Choroid plexus epithelial cell (primary cell): ENCODE measurements at places on chromosomes 1 and 21.
A peak's percentile ranks its signal among the peaks of the same experiment; 100 is the strongest.

DNA sequence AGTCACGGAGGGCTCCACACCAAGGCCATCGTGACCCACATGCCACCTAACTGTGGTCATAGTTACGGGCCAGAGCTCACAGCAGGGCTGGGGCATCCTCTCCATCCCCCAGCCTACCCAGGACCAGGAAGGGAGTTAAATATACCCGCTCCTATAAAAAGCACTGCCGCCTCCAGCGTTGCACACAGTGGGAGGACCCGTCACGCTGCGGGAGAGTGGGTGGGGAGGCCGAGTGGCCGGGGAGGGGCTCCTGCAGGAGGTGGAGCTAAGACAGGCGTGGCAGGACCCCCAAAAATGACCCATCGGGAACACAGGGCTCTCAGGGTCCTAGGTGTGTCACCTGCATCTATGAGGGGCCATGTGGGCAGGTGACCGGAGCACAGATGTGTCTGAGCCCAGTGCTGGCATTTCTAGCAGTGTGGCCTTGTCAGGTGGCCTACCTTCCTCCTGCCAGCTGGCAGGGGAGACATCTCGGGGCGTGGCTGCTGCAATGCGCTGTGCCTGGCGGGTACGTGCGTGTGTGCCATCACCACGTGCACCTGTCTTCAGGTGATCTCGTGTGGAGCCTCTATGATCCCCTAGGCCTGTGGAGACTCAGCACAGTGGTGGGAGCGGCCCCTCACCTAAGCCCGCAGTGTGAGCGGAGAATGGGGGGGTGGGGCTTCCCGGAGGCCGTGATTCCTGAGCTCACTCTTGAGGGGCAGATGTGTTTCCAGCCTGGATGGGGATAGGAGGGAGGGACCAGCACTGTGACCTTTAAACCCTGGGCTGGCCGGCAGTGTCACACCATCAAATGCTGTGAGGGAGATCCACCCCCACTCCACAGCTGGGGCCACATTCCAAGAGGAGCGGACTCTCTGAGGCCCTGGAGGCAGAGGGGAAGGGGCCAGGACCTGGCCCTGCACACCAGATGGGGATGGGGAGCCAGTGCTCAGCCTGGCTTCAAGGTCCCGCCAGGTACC lies 17.7 kb downstream of the AGRN start:
- no peak for DNase-seq

GRCh38 chr1:25804244-25804963 lies 4.4 kb downstream of the SELENON start:
- no peak for DNase-seq

DNA sequence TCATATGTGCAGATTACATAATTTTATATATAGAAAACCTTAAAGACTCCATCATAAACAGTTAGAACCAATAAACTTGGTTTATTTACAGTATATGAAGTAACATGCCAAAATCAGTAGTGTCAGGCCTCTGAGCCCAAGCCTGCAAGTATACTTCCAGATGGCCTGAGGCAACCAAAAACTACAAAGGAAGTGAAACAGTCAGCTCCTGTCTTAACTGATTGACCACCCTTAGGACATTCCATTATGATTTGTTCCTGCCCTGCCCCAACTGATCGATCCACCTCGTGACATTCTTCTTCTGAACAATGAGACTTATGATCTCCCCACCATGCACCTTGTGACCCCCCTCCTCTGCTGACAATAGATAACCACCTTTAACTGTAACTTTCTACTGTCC lies 630.3 kb downstream of the AMY1C start:
- DNase-seq = no peak

GRCh38 chr1:234604495-234605398 lies 5.2 kb downstream of the IRF2BP2 start:
- DNase-seq = peak; percentile 69

- DNase-seq = no peak
Observed at GRCh38 chr1:87730274-87731216, 401.9 kb downstream of the LMO4 start.

DNA sequence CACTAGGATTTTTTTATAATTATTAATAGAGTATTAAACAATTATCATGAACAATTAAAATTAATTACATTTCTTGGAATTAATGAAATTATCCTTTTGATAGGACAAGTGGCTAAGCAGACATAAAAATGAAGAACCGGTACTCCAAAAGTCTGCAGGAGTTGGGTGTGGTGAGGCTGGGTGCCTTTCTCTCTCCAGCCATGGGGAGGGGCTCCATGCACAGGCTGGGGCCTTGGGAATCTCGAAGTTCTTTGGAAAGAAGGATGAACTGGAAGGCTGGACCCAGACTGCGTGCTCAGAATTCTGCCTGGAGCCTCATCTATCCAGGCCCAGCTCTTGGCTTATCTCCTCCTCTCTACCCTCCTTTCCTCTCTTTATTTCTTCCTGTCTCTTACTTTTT lies 94.1 kb downstream of the ACTL8 start:
- peak; percentile 19 for DNase-seq

DNA sequence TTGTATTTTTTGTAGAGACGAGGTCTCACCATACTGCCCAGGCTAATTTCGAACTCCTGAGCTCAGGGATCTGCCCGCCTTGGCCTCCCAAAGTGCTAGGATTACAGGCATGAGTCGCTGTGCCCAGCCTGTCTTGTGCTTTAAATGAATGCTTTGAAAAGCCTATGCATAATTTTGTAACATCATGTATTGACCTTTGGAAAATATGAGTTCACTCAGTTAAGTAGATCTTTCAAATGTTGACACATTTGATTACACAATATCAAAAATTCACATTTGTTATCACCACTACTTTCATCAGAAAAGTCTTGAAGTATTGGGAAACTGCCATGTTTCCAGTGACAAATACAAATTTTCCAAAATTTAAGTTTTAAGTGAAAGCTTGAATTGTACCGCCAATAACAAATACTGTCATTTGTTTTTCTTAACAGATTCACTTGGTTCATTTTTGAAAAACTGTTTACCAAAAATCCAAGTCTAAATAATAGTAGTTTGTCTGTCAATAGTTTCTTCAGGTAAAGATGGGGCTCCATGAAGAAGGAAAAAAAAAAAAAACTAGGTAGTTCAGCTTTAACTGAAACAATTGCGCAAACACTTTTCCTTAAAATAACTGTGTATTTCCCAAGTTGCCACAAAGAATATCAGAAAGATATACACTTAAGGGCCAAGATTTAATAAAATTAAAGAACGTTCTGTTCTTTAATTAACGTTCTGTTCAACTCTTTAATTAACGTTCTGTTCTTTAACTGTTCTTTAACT lies 233.2 kb upstream of the NR5A2 start:
- DNase-seq = peak; percentile 39

DNA sequence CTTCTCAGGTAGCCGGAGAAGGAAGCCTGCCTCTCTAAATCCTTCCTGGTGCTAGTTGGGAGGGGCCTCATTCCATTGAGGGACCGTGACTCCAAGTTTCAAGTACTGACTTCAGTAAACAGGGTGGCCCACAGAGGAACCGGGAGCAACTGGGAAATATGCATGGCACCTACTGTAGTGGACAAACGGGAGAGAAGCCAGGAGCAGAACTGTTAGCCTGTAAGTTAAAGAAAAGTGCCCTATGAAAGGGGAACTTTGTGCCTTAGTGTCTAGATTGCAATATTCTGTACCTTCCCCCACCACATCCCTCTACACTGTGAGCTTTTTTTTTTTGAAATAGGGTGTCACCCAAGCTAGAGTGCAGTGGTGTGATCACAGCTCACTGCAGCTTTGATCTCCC lies 33.2 kb upstream of the KANK4 start:
- no peak for DNase-seq

GRCh38 chr21:28174701-28175100 lies 818.0 kb downstream of the LTN1 start:
- DNase-seq = no peak

DNA sequence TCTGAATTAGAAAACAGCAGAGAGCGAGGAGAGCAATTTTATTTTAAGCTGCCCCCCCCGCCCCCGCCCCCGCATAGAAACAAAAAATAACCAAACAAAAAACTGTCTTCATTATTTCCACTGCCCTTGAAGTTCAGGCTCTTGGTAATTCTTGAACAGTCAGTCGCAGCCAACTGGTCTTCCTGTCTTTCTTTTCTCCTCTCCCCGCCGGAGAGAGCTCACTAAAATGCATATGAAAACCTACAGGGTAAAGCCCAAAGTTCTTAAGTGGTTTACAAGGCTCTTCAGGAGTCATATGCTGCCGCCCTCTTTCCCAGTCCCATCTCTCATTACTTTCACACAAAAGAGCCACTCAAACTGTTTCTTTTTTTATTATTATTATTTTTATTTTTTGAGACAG lies 1.1 kb upstream of the ANKRD35 start:
- no peak for DNase-seq

- DNase-seq = no peak
Observed at GRCh38 chr1:200963076-200963475, 60.4 kb downstream of the KIF21B start.

GRCh38 chr21:38760017-38760761 lies 45.5 kb upstream of the ETS2 start:
- DNase-seq = no peak

DNA sequence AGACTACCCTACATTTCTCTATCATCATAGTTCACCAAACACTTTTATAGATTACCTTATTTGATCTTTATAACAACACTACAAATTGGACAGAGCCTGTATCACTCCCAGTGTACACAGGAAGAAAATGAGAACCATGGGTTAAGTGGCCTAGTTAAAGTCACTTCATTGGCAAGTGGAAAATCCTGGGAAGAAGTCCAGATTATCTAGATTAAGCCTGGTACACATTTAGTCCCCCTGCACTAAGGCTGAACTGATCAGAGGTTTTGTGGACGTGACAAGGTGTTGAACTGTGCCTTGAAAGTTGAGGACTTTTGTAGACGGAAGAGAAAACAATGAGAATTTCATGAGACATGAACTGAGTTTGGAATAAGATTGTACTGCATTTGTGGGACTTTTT lies 7.5 kb upstream of the USH2A start:
- no peak for DNase-seq

DNA sequence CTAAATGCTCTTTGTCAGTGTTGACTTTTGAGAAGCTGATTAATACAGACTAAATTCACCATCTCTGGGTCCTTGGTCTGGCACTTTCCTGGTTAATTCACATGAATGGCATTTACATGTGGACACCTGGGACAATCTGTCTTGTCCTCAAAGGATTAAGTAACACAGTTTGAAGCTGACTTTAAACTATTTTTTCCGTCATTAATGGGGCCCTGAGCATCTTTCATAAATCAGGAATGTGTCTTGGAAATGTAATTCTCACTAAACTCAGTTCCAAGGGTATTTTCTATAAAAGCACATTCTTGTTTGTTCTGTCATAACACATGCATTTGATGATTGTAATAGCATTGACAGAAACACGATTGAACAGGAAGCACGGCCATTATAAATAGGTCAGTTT lies 26.7 kb upstream of the NBL1 start:
- DNase-seq = no peak

- DNase-seq = no peak
Observed at GRCh38 chr1:112772781-112773180, 57.6 kb upstream of the PPM1J start.

GRCh38 chr1:44336668-44337067 lies 18.4 kb downstream of the ERI3 start:
- DNase-seq = no peak

DNA sequence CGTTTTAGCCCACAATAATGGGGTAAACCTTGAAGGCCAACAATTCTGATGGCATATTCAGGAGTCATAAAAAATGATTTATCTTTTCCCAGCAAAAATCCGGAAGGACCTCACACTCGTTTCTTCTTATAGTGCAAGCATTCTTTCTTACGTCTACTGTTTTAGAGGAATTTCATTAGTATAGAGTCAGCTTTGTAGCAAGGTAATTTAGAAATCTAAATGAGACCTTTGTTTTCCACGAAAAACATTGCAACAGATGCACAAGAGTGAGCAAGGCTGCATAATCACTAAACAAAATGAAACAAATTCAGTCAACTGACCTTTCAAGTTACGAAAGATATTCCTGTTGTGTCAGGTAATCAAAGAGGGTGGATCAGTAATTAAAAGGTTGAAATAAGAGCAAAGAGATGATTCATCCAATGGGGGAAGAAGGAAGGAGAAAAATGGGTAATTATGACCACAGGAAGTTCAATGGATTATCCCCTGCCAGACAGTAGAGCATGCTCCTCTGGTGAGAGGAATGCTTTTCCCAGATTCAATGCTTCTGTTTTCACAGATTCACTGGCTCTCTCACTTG lies 560 bp upstream of the CSDE1 start:
- DNase-seq = no peak

GRCh38 chr1:38997034-38997900 lies 6.2 kb downstream of the AKIRIN1 start:
- DNase-seq = no peak

DNA sequence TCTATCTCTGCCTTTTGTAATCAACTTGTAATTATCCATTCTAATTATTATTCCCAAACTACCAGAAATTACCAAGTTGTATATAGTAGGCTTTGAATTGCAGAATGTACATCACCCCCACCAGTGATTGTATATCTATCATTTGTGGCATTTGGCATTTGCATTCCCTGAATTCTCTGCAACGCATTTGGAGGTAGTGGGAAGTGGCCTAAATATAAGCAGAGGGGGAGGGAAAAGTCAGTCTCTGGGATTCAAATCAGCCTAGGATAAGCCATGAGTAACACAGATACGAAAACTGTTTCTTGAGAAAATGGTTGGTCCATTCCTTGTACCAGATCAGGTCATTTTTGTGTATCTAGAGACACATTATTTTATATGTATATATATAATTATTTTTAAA lies 20.7 kb downstream of the DDX20 start:
- no peak for DNase-seq

GRCh38 chr1:221994274-221994698 lies 252.4 kb upstream of the DUSP10 start:
- DNase-seq = peak; percentile 37

DNA sequence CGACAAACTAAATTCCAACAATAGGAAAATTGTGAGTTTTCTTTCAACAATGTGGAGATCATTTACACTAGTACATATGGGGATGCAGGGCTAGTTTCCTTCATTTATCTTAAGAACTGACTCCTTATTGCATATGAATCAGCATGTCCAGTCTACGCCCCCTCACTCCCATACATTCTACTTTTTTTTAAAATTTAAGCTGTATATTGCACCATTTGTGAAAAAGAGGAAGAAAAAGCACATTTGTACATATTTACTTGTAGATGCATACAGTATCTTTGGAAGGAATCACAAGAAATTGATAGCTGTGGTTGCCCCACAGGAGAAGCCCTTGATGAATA lies 15.9 kb downstream of the VPS26C start:
- DNase-seq = no peak

- DNase-seq = peak; percentile 85
Observed at GRCh38 chr1:206461602-206462455, 8.4 kb upstream of the IKBKE start.

- peak; percentile 33 for DNase-seq
Observed at GRCh38 chr1:204250428-204251030, 36.7 kb upstream of the GOLT1A start.

- no peak for DNase-seq
Observed at GRCh38 chr1:74356493-74356892, 121.3 kb downstream of the TNNI3K start.

DNA sequence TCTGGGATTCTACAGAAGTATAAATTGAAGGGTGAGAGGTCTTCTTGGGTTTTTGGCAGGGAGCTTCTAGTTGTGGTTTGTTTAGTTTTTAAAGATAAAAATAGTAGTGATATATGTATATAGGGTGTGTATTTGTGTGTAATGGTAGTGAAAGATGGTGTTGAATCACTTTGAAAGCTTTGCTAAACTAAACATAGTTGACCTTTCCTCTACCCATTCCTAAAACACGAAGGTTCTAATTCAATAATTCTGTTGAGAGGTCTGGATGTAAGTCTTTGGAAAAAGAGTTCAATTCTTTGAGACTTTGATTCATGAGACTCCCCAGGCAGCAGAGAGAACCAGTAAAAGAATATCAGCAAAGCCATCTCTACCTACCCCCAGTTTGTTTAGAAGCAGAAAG lies 247.9 kb upstream of the DUSP10 start:
- no peak for DNase-seq

- DNase-seq = peak; percentile 98
Observed at GRCh38 chr1:174968750-174969244, 30.9 kb upstream of the CACYBP start.
